ENCODE measurements at places on chromosomes 16 and 17.

GRCh38 chr17:50539762-50540559 is 7.0 kb upstream of the SPATA20 start:
- no peak for DNase-seq

GRCh38 chr16:85173146-85173980 is 61.1 kb upstream of the CIBAR2 start:
- DNase-seq, result no peak

GRCh38 chr16:64428463-64429113 is 693.3 kb downstream of the CDH11 start:
- DNase-seq, result no peak

DNA sequence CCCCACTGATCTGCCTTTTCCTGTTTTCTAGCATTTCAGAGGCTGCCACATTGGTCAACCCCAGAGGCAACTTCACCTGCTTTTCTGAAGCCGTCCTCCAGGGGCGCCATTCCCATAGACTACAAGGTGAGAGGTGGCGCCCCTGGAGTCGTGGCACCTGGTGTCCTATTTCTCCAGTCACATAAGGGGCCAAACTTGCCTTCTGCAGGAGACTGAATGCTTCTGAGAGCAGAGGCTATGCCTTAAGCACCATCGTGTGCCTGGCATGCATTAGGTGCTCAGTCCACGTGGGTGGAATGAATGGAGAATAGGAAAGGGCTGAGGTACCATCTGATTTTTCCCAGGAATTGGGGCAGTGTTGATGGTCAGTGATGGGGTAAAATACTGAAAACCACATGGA is 164.8 kb downstream of the HAPSTR1 start:
- no peak for DNase-seq

GRCh38 chr17:43660816-43661493 is 767 bp downstream of the MEOX1 start:
- DNase-seq, result peak; percentile 68

DNA sequence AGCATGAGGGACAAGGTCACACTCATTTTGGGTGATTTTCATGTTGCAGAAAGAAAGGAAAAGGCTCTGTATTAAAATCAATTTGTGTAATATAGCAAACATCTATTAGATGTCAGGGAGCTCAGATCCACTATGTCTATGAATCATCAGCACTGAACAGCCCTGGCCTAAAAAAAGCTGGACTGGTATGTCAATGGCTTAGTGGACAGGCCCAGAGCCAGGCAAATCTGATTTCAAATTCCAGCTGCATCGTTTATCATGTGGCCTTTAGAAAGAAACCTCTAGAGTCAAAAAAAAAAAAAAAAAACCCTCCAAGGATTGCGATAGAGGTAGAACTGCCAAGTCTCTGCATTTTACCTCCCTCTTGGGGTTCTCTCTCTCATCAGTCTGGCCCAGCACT is 5.4 kb downstream of the GAS7 start:
- DNase-seq, result no peak

- no peak for DNase-seq
Measured at GRCh38 chr17:35630530-35631148, 43.5 kb downstream of the AP2B1 start.

DNA sequence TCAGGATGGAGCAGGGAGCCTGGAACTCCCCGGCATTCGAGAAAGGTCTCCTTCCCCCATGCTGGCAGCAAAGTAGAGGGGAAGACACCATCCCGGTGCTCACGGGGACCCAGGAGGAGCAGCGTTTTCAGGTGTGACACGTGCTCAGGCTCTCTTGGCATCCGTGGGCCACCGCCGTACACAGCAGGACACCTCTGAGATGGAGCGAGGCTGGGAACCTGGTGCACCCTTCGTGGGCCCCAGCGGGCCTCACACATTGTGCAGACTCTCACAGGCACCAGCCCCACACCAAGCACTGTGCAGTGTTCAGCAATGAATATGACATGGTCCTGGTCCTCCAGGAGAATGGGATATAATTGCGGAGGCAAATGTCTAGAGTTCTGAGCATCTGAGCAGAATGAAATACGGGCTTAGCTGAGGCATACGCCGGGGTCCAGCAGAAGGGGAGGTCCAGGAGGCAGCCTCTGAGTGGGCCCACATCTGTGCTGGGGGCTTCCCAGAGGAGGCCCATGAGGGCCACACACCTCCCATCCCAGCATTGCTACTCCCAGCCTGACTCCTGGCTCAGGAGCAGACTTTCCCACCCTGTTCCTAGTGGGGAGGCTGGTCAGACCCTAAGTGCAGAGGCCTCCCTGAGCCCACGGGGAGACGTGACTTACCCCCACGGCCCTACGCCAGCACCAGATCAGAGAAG is 72.6 kb downstream of the ABR start:
- no peak for DNase-seq

- no peak for DNase-seq
Measured at GRCh38 chr17:19411631-19412030, 599 bp downstream of the RNF112 start.

DNA sequence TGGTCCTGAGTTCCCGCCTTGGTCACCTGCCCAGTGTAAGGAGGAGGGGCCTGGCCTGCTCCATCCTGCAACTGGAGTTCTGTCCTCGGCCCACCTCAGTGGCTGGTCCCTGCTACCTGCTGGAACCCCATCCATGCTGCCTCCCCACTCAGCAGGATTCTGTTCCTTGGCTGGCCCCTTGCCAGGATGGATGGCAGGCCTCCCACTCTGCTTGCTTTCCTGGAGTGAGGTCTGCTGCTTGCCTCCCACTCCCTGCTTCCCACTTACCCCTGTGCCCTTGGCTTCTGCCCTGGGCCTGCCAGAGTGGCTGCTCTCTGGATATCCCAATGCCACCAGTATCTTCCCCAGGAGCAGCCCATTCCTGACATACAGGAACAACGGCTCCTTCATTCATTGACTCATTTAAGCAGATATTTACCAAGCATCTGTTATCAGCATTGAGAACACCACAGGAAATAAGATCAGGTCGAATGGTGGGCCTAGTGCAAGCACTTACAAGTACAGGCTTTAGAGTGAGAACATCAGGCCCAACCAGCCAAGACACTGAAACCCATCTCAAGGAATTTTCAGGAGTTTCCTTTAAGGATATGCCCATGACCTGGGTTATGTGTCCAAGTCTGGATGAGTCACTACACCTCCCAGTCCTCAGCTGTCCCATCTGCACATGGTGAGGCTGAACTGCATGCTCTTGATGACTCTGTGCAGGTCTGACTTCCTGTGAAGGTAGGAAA is 17.0 kb upstream of the RPRML start:
- DNase-seq, result no peak

GRCh38 chr16:64590513-64590912 is 531.4 kb downstream of the CDH11 start:
- no peak for DNase-seq

DNA sequence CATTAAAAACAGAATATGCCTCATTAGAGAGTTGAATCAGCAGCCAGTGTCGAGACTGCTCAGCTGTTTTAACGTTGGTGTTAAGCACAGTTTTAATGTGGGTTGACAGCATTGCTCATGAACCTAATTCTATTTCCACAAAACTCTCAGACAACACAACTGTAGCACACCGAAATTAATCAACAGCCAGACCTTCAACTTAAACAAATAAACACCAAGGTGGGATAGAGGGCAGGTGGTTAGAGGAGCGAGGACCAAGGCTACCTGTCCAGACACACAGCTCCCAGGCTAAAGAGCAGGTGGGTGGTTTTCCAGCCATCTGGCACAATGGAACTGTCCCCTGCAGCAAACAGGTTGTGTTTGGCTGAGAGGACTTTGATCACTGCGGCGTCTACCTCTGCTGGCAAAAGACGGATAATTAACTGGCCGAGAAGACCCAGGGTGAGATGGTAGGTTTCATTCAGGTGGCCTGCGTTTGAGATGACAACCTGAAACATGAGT is 69.6 kb upstream of the ATP2A3 start:
- no peak for DNase-seq

- DNase-seq, result no peak
Measured at GRCh38 chr17:27469256-27469655, 13.0 kb downstream of the KSR1 start.

DNA sequence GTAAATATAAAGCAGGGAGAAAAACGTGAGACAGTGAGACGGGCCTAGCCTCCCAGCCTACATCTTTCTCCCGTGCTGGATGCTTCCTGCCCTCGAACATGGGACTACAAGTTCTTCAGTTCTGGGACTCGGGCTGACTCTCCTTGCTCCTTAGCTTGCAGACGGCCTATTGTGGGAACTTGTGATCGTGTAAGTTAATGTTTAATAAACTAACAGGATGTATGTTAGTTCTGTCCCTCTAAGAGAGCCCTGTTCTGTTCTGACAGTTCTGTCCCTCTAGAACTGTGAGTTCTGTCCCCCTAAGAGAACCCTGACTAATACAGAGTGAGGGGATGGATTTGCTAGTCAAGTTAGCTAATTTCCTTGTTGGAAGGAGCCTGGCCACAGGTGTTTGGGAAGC is 16.7 kb upstream of the MYH10 start:
- no peak for DNase-seq

GRCh38 chr17:40450175-40450574 is 6.9 kb downstream of the IGFBP4 start:
- DNase-seq, result peak; percentile 79

DNA sequence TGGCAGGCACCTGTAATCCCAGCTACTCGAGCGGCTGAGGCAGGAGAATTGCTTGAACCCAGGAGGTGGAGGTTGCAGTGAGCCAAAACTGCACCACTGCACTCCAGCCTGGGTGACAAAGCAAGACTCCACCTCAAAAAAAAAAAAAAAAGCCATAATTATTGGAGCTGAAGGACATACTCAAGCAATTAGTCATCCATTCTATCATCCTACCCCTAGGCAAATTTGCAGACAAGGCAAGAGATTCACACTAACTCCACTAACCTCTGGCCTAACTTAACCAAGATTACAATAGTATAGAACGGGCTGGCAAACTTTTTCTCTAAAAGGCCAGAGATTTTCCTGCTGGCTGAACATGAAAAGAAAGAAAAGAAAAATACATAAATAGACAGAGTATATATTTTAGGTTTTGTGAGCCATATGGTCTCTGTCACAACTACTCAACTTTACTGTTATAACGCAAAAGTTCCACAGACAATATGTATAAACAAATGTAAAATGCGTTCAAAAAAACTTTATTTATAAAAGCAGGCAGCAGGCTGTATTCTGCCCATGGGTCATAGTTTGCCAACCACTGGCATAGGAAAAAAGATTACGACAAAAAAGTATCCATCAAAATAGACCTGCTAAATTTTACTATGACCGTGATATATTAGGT is 29.7 kb downstream of the BRIP1 start:
- no peak for DNase-seq

DNA sequence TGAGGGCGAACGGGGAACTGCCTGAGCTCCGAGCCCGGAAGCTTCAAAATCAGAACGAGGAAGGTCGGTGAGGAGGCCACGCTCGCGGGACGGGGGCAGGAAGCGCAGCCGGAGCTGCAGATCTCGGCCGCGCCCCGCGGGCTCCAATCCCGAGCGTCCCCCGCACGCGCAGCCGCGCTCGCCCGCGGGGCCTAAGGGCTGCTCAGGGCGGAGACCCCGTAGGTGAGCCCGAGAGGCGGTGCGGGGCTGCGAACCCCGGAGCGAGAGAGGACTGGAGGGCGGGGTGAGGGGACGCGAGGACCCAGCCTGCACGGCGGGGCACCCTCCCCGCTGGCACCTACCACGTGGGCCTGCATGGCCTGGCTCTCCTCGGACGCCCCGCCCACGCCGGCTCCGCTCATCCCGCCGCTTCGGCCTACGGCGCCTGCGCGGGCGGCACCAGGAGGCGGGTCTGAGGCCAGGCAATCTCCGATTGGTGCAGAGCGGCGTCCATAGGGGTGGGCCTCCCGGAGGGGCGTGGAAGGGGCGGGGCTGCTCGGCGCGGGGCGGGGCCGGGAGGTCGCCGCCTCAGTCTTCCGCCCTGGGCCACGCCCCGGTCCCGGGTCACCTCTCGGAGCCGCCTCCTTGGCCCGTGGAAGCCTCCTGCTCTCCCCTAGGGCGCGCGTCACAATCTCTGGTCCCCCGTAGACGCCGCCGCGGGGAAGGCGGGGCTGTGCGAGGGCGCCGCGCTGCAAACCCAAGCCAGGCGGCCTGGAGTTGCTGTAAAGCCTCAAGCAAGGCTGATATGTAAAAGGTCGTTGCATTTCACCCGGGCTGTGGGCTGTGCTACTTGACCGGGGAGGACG is 27.8 kb upstream of the METRNL start:
- peak; percentile 98 for DNase-seq

DNA sequence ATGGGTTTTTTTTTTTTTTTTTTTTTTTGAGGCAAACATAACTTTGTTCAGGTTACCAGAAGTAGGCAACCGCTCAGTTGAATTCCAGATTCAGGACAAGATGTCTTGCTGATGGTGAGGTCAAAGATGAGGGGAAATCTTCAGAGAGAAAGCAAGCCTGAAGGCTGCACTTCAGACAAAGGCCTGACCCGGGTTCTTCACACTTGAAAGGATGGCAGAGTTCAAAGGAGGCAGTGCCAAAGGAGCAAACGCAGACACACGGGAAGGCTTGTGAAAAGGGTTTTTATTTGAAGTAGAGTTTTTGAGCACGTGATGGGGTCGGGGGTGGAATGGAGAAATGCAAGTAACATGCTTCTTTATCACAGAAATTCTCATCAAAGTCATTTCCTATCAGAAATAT is 960.2 kb upstream of the EEF2KMT start:
- DNase-seq, result no peak

- no peak for DNase-seq
Measured at GRCh38 chr17:49093131-49093530, 39.4 kb upstream of the B4GALNT2 start.

DNA sequence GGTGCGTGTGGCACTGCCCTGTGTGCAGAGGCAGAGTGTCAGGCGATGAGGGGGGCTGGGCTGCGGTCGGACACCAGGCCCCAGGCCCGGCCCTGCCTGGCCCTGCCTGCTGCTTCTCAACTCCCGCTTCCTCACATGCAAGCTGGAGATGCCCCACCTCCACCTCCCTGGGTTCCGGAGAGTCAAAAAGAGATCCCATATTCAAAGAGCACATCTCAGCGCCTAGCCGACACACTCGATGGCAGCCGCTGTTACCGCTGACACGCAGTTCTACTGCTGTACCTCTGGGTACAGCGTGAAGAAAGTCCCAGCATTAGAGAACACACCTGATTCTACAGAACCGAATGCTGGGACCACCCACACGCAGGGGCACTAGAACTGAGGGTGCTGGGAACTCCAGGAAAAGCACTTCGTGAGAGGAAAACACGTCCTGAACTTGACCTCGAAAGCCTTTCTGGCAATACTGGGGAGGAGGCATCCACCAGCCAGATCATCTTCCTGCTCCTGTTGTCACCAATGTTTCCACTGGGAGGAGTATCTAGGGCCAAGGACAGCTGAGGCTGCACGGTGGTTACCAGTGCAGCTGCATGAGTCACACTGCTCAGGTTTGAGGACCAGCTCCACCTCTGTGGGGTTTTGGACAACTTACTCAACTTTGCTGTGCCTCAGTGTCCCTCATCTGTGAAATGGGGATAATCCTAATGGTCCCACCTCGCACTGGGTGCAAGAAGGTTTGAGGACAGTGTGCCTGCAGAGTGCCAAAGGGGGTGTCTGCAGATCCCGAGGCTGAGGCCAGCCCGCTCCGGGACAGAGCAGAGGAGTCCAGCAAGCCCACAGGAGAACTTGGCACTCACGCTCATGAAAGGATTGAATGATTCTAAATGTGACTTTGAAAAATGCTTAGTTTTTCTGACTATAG is 100.4 kb upstream of the DNAH17 start:
- peak; percentile 50 for DNase-seq
